H7 (cell line): ENCODE measurements at places on chromosomes 5 and 9.
A peak's percentile ranks its signal among the peaks of the same experiment; 100 is the strongest.

DNA sequence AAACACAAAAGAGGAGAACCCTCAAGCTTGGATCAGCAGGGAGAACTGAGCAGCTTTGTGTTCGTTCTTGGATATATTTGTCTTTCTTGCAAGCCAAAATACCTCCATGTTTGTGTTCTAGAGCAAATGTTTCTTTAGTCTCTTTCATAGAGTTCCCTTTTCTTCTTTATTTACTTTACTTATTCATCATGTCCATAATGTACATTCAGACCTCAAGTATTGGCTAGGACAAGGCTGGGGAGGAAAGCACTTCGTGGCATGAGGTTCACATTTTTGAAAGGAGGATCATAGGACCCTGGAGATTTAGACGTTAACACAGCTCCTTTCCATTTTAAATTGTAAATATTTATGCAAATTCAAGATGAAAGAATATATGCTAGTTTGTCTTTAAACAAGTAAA lies 590.2 kb upstream of the MEF2C start:
- DNase-seq = no peak

GRCh38 chr5:83564069-83564749 lies 92.7 kb downstream of the VCAN start:
- DNase-seq = no peak

- peak; percentile 66 for DNase-seq
Observed at GRCh38 chr9:34492051-34492450, 30.7 kb downstream of the ENHO start.

- DNase-seq = peak; percentile 71
Observed at GRCh38 chr5:179190851-179191505, 130.8 kb downstream of the ZNF354C start.

DNA sequence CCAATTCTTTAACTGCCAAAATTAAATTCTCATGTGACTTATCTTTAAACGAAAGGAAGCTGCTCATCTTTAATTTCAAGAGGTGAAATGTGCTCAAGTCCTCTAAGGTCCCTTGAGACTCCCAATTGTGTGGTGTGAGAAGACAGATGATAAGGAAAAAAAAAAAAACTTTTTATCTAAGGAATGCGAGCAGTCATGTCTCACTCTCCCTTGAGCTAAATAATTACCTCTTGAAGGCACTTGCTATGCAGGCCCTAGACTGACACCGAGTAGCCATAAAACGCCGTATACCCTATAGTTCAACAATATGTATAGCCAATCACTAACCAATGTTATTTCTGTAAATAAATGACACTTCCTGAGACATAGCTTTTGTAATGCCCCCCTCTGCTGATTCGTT lies 1.5 kb upstream of the DTWD2 start:
- no peak for DNase-seq

DNA sequence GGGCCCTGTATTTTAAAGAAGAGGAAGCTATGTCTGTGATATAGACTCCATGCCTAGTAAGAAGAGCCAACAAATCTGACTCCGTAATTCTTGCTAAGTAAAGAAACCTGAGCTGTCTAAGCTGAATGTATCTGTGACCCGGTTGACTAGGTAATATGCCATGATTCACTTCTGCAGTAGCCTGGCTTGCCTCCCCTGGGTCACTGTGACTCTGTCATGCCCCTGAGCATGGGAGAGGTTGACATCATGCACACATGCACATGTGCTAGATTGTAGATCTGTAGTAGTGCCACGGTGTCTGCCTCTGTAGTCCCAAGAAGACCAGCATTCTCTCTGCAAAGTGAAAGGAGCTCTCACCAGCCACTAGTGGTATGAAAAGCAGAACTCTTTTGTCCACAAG lies 9.1 kb downstream of the SLC22A5 start:
- DNase-seq = no peak

- DNase-seq = no peak
Observed at GRCh38 chr5:172364773-172365172, 81.2 kb upstream of the UBTD2 start.

DNA sequence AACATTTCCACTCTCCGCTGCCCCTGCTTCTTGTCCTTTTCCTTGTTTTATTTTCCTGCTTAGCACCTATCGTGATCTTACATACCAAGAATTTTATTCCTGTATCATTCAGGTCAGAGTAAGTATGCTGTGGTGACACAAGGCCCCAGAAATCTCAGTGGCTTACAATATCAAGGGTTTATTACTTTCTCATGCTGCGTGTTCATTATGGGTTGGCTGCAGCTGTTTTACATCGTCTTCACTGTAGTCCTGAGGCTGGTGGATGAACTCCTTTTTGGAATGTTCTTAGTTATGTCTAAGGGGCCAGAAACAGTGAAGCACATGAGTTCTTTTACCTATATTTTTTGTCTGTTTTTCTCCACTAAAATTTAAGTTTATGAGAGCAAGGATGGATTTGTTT lies 51.2 kb downstream of the FCHO2 start:
- DNase-seq = no peak

DNA sequence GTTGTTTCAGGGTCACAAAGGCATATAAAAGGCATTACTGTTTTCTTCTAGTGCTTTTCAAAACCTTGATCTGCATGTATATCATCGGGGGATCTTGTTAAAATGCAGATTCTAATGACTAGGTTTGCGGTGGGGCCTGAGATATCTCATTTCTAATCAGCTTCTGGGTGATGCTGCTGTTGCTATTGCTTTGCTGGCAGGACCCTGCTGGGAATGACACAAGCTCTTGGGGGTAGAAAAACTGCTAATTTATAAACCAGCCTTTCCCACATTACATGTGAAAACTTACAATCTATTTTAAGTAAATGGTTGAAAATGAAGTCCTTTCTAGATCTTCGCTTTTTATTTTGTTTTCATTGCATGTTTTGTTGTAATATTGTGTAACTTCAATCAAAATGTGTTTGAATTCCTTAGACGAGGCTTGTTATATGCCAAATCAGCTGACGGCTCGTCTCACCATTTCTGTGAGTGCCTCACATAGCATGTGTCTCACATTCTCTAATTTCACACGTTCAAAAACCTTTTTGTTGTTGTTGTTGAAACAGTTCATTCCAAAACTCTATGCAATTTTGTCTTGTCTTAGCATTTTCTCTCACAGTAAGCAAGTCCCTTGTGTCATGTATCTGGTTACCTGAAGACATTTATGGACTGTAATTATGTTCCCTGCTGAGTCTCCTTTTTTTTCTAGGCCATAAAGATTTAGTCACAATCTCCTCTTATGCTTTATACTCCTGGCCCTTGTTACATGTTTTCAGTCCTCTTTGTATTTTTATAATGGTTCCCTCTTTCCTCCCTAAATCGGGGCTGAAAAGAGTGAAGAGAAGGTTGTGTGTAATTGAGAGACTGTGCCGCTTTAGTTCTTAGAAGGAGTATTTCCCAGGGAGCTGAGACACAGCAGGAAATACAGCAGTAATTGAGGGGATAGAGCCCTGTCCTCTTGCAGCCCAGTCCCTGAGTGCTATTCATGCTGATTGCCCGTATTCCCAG lies 521.0 kb upstream of the SEMA6A start:
- DNase-seq = peak; percentile 40

DNA sequence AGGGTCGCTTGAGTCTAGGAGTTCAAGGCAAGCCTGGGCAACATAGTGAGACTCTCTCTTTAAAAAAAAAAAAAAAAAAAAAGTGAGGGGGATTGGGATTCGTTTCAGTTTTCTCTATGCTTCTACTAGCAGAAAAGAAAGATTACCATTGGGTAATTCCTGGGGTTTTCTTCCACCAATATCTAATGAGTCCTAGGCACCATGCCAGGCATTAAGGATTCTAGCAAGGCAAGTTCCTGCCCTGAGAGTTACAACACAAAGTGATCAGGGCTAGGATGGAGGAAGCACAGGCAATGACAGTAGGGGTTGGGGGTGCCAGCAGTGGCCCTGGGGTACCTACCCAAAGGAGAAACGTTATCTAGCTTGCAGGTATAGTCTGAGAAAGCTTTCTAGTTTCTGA lies 90.8 kb downstream of the PCDH1 start:
- DNase-seq = no peak

DNA sequence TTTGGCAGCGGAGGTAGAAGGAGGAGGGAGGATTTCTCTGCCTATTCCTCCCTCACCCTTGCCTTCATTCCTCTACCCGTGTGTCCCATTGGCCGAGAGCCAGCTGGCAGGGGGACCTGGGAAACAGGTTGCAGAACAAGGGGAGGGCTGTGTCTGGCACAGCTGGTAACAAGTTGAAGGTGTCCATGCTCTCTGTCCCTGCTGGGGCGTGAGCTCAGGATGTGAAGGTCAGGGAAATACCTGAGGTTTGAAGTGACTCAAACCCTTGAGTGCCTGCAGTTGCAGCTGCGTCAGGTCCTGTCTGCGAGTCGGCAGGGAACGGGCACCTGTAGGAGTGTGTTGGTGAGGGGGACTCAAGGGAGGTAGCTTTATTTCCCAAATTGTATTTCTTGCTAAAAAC lies 16.2 kb downstream of the MIGA2 start:
- peak; percentile 20 for DNase-seq

GRCh38 chr9:93963969-93964368 lies 8.8 kb upstream of the BARX1 start:
- peak; percentile 18 for DNase-seq

- DNase-seq = peak; percentile 24
Observed at GRCh38 chr9:36632892-36633291, 60.2 kb downstream of the MELK start.

DNA sequence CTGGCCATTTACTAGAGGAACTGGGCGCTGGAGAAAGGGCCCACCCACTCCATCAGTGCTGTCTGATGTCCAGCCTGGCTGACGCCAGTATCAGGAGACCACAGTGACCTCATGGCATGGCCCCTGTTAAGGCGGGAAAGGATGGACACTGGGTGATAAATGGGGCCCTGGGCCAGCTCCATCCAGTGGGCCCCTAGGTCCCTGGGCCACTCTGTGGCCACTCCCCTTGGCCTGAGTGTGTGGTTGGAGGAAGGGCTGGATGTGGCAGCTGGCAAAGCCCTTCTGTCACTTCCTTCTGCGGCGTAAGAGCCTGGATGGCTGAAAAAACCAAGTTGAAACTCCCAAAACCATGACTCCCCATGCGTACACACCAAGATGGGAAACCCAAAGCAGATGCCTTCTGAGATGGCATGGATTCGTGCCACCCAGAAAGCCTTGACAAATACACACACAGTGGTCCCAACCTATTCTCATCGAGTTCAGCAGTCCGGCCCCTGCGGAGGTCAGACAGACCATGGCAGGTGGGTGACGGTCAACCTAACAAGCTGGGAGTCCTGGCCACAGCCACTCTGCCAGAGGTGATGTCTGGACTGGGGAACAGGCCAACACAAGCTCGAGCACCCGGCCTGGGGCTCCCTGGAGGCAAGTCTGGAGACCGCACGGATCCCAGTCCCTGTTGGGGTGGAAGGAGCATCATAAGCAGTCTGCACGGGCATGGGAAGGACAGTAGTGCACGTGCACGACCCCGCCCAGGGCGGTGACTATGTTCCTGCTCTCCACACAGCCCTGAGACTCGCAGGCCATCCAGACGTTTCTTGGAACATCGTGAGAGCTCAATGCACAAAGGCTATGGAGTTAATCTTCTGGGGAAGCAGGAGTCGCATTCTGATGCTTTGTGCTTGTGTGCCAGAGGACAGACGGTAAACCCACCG lies 45.2 kb upstream of the NOTCH1 start:
- DNase-seq = no peak

GRCh38 chr5:171416160-171417049 lies 3.0 kb upstream of the FGF18 start:
- DNase-seq = no peak

DNA sequence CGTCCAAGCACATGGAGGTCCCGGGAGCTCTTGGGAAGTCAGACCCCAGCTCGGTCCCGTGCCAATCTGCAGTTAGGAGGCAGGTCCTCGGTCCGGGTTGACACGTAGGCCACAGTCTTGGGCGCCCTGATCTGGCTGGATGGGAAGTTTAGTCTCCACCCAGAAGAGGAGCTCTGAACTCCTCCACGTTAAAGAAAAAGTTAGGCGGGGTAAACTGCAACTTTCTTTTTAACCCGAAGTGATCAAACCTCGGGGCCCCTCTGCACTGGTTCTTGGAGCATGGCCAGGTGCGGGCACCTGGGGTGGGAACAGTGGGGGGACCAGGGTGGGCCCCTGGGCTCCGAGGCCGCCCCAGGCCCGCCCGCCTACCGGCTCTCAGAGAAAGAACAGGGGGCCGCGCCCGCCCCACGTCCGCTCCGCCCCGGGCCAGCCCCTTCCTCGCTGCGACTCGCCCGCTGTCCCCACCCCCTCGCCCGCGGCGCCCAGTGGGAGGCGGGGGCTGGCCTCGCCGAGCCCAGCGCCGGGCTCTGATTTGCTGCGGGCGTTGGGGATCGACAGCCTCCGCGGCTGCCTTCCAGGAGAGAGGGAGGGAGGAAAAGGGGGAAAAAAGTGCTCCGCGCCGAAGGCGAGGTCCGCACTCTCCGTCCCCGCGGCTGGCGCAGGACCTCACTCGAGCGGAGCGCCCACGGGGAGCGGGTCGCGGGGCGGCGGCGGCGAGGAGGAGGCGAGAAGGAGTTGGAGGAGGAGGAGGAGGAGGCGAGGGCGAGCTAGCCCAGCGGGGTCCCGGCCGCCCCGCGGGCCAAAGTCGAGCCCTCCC lies at the start of gene COL5A1:
Gene COL5A1 (plus strand): TSS at position 631 of the 817 bp plus-strand sequence. CDS start 385 bp downstream, outside the sequence.
- DNase-seq = peak; percentile 99

DNA sequence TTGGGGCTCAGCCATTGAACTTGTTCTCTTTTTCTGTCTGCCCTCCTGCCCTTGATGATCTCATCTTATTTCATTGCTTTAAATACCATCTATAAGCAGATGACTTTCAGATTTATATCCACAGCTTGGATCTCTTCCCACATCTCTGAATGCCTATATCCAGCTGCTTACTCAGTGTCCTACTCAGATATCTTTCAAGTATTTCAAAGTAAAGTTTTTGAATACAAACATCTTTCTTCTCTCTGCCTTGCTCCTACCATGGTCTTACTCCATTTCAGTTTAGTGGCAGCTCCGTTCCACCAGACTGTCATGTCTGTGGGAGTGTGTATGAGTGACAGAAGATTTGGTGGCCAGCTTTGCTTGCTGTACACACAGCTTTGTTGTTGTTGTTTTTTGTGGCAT lies 59.7 kb downstream of the ERBIN start:
- DNase-seq = no peak

DNA sequence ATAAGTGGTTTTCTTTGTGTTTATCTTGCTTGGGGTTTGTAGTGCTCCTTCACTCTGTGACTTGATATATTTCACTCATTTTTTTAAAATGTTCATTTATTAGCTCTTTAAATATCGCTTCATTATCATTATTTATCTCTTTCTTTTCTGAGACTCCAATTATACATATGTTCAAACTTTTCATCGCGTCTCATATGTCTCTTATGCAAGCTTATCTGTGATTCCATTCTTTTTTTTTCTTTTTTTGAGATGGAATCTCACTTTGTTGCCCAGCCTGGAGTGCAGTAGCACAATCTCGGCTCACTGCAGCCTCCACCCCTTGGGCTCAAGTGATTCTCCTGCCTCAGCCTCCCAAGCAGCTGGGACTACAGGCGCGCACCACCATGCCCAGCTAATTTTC lies 73.9 kb upstream of the GABRP start:
- DNase-seq = no peak

DNA sequence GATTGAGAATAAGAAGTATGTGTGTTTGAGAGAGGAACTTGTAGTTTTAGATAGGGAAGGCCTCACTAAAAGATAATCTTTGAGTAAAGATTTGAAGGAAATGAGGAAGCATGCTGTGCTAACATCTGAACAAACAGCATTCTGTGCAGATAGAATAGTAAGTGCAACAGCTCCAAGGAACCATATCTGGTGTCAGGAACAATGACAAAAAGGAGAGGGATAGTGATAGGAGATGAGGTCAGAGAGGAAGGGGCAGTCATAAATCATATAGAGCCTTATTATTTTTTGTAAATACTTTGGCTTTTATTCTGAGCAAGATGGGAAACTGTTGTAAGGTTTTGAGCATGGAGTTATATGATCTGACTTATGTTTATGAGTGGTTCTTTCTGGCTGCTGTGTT lies 3.8 kb downstream of the MRPL22 start:
- no peak for DNase-seq

GRCh38 chr5:140883927-140884697 lies 2.2 kb downstream of the PCDHA13 start:
- DNase-seq = peak; percentile 28
